ENCODE measurements at places on chromosomes 2 and 18.

DNA sequence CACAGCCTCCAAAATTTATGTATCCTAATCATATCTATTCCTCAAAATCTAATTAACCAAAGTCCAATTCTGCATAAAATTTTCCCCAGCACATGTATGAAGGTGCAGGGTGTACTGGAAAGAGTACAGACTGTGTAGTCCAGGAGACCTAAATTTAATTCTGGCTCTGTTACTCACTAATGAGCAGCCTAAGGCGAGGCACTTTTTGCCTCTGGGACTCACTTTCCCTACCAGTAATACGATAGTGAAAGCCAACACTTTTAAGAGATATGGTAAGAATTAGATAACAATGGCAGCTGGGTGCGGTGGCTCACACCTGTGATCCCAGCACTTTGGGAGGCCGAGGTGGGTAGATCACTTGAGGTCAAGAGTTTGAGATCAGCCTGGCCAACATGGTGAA, 177.7 kb downstream of the PIEZO2 start:
- DNase-seq: no peak

DNA sequence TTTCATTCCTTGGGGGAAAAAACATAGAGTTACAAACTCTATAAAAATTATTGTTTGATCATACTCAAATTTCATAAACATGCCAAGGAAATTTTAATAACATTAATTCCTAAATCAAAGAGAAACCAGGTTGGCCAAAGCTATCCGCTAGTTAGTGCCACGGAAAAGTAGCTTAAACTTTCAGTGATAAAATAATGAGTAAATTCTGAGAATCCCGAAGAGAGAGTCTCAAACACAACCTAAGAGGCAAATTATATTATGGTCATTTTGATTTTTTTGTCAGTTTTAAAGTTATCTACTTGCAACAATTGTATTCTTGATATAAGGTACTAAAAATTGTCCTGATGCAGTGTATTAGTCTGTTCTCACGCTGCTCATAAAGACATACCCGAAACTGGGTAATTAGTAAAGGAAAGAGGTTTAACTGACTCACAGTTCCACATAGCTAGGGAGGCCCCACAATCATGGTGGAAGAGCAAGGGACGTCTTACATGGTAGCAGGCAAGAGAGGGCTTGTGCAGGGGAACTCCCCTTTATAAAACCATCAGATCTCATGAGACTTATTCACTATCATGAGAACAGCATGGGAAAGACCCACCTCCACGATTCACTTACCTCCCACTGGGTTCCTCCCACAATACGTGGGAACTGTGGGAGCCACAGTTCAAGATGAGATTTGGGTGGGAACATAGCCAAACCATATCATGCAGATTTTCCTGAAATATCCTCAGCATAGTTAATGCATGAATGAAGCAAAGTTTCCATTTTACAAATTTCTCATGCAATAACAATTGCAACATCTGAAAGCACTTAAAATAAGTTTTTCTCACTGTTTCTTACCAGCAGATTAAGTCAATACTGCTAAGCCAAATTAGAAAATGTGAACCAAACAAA, 205.9 kb upstream of the STK17B start:
- no peak for DNase-seq

GRCh38 chr2:50515638-50516037, 516.3 kb downstream of the NRXN1 start:
- no peak for DNase-seq

DNA sequence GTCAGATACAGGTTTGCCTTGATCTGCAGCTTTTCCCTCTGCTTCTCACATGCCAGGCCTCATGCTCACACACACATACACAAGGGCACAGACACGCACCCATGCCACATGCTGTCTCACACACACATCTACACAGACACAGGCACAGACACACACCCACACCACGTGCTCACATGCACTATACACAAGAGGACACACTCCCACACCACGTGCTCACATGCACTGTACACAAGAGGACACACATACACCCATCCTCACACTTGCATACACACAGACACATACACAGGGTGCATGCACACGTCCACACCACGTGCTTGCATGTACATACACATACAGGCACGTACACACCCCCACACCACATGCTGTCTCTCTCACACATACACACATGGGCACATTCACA, 253.8 kb downstream of the ATAD2B start:
- DNase-seq: no peak

- DNase-seq: no peak
Measured at GRCh38 chr2:238589591-238590460, 163.1 kb downstream of the ASB1 start.

GRCh38 chr2:207819839-207820784, 50.4 kb upstream of the FZD5 start:
- no peak for DNase-seq

GRCh38 chr2:234292962-234293243, 204.0 kb downstream of the ARL4C start:
- no peak for DNase-seq
